CMK (cell line): ENCODE measurements at places on chromosomes 3 and 15.

GRCh38 chr15:81026836-81027599 lies 26.3 kb downstream of the TLNRD1 start:
- no peak for DNase-seq

DNA sequence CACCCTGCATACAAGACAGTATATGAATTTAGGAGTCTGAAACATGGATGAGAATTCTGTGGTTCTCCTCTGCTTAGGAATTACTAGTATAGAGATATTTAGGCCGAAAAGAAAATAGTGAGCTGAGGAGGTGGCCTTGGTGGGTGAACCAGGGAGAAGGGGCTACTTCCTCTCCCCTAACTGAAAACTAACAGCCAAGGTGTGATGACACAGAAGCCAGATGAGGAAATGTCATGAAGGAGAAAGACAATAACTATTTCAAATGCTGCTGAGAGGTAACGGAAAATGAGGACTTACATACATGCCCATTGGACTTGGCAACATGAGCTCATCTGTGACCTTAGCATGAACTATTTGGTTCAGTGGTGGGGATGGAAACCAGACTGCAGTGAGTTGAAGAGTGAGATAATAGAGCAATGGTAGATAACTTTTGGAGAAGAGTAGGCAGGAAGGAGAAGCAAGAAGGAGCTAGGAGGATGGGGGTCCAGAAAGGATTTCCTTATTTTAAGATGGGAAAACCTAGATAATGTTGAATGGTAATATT lies 114.4 kb upstream of the TSPAN3 start:
- DNase-seq: no peak

DNA sequence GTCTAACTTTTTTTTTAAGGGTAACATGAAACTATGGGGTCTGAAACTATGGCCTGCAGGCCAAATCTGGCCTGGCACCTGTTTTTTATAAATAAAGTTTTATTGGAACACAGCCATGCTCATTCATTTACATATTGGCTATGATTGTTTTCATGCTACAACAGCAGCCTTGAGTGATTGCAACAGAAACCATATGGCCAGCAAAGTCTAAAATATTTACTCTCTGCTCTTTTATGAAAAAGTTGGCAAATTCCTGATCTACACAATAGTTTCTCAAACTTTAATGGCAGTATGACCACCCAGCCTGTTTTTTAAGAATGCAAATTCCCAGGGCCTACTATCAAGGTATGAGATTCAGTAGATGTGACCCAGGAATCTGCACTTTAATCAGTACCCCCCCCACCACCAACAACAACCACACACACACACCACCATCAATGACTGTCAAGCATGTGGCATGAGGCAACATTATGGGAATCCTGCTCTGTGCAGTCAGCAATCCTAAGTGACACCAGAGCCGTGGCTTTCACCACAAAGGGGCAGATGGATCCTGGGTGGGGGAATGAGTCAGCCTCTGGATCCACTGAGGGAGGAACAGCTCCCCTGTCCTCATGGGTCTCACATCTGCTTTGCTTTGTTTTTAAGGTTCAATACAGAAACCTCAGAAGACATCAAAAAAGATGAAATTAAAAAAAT lies 142.8 kb downstream of the NTRK3 start:
- DNase-seq: no peak

DNA sequence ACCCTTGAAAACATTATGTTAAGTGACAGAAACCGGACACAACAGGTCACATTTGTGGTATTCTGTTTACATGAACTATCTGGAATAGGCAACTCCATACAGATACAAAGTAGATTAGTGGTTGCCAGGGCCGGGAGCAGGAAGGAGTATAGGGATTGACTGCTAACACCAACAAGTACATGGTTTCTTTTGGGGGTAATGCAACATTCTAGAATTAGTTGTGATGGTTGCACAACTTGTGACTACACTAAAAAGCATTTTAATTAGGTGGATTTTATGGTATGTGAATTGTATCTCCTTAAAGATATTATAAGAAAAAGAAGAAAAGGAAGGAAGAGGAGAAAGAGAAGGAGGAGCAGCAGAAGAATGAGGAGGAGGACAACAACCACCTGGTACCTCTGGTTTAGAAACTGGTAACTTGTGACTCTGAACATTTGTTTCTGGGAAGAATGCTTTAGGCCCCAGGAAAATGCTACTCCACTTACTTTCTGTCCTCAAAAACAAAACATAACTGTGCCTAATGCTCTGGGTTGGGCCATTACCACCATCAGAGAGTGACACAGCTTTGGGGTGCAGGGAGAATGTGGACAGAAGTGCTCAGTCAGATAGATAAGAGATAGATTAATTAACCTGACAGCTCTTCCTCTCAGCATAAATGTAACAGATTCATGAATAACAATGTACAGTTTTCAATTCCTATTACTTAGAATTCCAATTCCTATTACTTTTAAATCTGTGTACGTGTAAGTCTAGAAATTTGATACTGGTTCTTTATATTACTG lies 20.3 kb downstream of the SETMAR start:
- no peak for DNase-seq

DNA sequence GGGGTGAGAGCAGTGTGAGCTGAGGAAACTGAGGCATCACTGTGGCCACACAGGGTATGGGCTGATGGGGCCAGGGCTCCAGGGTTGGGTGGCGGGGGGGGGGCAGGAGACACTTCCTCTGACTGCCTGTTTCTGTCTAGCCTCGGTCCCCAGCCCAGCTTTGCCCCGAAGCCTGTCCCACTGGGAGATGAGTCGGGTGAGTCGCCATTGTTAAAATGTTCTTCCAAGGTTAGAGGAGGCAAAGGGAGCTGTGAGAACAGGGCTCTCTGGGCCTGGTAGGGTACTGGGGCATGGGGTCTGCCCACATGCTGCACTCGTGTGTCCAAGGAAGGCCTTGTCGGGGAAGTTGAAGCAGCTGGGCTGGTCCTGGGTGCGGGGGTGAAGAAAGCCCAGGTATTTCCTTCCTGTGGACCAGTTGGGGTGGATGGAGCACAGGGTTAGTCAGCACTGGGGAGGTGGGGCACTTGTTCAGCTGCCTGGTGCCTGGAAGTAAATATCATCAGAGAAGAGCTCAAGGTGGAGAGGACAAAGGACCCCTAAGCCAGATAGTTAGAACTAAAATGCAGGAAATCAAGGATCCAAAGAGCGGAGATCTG lies 8.3 kb upstream of the JMJD7 start:
- no peak for DNase-seq

DNA sequence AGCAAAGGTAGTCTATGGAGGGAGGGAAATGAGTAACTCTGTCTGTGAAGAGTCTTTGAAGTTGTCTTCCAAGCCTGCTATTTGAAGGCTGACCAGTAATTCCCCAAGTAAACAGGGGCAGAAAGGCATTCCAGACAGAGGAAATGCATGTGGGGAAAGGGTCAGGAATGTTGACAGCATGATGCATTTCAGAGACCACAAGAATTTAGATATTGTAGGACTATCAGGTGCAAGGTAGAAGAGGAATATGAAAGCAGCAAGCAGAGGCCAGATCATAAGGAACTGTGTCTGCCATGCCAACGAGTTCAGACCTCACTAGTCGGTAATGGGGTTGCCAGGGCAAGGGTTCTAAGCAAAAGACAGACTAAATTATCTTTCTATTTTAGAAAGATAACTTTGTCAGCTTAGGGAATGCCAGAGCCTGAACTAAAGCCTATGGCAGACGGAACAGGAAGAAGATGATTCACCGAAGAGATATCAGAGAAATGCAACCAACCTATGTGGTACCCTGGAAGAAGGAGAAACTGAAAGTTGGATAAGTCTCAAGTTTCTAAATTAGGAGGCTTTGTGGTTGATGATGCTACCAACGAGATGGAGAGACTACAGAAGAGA lies 327.0 kb upstream of the RORA start:
- DNase-seq: no peak

GRCh38 chr15:69593981-69594966 lies 141.7 kb downstream of the RPLP1 start:
- DNase-seq: no peak
